ENCODE measurements at places on chromosomes 2 and 18.

- DNase-seq, result no peak
These were observed 266.3 kb downstream of the SATB2 start for GRCh38 chr2:199191461-199191860.

DNA sequence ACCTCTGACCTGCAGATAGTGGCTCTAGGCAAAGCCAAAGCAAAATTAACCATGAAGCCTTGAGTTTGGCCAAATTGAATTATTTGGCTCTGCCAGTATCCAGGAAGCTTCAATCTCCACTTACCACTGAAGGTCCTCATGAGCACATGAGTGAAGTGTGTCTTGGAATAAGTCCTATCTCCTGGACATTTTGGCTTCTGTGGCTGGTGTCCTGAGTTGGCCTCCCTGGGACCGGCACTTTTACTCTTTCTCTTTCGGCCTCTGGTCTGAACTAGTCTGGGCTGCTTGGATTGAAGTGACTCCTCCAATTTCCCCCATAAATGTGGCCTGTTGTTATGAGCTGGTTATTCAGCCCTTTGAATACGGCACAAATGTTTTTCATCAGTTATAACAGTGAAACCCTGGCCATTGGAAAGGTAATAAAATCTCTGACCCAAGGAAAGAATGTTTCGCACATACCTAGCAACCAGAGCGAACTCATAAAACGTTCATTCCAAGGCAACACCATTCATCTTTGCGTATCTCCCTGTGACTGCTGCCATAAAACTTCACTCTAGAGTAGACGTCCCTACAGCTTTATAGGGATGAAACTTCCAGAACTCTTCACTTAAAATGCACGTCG, 216.4 kb downstream of the LPIN1 start:
- no peak for DNase-seq

GRCh38 chr2:215749092-215749957, 264.0 kb downstream of the MREG start:
- DNase-seq, result no peak

DNA sequence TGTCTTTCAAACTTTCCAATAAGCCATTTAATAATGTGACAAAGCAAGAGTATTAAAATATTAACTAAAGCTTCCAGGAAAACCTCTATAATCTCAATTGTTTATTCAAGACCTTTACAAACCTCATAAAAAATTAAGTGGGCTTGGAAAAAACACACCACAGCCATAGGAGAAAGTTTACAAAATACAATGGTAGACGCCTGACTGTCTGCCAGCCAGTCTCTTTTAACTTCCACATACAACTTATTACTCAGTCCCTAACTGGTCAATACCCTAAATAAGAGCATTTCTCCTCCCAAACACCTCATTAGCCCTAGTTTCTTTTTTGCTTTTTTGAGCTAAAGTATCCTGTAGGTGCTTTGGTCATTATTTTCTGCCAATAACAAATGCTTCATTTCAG, 247.4 kb upstream of the CYP26B1 start:
- DNase-seq, result no peak

GRCh38 chr2:208210688-208211451, 21.0 kb upstream of the C2orf80 start:
- DNase-seq, result no peak

GRCh38 chr2:238561230-238561629, 134.5 kb downstream of the ASB1 start:
- no peak for DNase-seq

All from NCI-H2029 treated with DMSO at 0.1 percent for 48 hours (cell line).